ENCODE measurements at places on chromosomes 6 and 20. TPM values are rescaled to one million over a fixed set of nuclear protein-coding genes. Genes with fewer than 3 reads are reported as not detected.
A peak's percentile ranks its signal among the peaks of the same experiment; 100 is the strongest.

GRCh38 chr20:44627364-44628010 lies 24.0 kb downstream of the ADA start:
- no peaks in the 10 kb centered on the region for H3K27me3 ChIP-seq
- peaks cover 59% of the 10 kb centered on the region for H3K36me3 ChIP-seq
- no peak for DNase-seq
- H3K27ac ChIP-seq, result no peak overlapping the region
- no peak overlapping the region for H3K4me3 ChIP-seq

GRCh38 chr6:133248241-133249001 lies 7.3 kb downstream of the EYA4 start:
- no peaks in the 10 kb centered on the region for H3K36me3 ChIP-seq
- H3K4me3 ChIP-seq, result no peak overlapping the region
- peaks cover 27% of the 10 kb centered on the region for H3K4me1 ChIP-seq
- H3K27ac ChIP-seq, result no peak overlapping the region
- no peak for DNase-seq

DNA sequence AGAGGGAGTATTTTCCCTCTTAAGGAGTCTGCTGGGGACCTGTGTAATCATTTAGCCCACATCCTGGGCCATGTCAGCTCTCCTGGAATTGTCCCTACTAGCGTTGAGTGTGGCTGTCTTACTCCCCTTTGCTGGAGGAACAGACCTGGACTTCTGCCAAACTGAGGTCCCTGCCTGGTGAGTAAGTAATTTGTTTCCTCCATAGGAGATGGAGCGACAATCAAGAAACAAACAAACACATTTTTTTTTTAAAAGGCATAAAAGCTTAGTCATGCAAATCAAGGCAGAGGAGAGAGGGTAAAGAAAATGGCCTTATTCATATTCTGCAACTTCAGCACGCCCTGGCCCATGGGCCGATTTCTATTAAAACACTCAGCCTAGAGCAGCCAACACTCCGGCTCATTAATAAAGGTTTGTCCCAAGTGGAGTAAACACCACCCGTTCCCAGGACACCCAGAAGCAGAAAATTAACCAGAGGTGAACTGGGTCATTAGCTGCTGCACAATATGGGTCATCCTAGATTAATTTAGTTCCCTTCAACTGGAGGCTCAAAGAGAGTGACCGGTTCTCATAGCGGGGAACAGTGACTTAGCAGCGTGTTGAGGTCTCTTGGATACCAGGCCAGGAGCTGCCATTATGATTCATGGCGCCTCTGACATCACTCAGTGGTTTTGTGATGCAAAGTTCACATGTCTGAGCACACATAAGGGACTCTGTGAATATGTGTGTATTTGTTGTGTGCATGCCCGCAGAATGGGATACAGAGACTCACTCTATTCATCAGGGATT lies 165.0 kb upstream of the SULF2 start:
- peaks cover 37% of the 10 kb centered on the region for H3K27me3 ChIP-seq
- H3K36me3 ChIP-seq, result no peaks in the 10 kb centered on the region
- no peak for DNase-seq
- peak overlapping the region; percentile 33 for H3K27ac ChIP-seq
- no peak overlapping the region for H3K4me3 ChIP-seq
- peaks cover 5% of the 10 kb centered on the region for H3K4me1 ChIP-seq

DNA sequence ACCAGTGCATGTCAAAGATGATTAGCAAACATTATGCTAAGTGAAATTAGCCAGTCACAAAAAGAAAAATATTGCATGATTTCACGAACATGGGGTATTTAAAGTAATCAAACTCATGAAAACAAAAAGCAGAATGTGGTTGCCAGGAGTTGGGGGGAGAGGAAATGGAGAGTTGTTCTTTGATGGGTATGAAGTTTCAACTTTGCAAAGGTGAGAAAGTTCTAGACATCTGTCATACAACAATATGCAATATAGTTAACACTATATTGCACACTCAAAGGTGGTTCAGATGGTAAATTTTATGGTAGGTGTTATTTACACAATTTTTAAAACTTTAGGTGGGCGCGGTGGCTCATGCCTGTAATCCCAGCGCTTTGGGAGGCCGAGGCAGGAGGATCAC lies 13.4 kb upstream of the GCNT2 start:
- H3K4me3 ChIP-seq, result no peak overlapping the region
- DNase-seq, result no peak
- H3K27ac ChIP-seq, result no peak overlapping the region
- H3K27me3 ChIP-seq, result peaks cover 7% of the 10 kb centered on the region

- no peak overlapping the region for H3K4me3 ChIP-seq
- DNase-seq, result no peak
- no peaks in the 10 kb centered on the region for H3K36me3 ChIP-seq
- H3K4me1 ChIP-seq, result no peaks in the 10 kb centered on the region
Measured at GRCh38 chr6:167238146-167238693, 52.9 kb upstream of the UNC93A start.

DNA sequence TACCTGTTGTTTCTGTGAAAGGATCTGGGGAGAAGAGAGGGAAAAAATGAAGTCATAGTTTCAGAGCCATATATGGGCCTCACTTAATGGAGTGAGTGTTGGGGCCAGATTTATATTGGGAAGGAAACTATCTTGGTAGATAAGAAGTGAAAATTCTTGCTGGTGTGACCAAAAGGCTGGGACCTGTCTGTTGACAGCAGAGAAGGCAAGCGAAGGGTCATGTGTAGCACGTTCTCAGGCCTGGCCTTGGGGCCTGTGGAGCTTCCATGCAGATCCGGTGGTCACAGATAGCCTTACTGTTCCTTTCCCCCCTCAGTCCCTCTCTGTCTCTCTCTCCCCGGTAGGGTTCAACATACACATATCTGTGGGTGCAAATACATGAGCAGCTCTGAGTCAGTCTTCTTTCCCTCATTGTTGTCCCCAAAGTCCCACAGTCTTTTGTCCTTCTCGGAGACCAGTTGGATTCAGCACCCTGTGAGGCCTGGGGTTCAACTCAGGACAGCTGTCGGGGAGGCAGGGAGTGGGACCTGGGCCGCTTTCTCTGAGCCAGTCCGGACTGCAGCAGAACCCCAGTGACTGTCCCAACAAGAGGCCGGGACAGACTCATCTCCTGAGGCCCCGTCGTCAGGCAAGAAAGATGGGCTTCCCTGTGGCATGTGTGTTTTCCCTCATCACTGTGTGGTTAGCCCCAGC lies 34.6 kb downstream of the PPP1R14C start:
- H3K4me1 ChIP-seq, result peaks cover 79% of the 10 kb centered on the region
- peak overlapping the region; percentile 93 for H3K27ac ChIP-seq
- peak; percentile 46 for DNase-seq
- no peaks in the 10 kb centered on the region for H3K36me3 ChIP-seq

- DNase-seq, result no peak
- H3K4me3 ChIP-seq, result no peak overlapping the region
- H3K4me1 ChIP-seq, result peaks cover 51% of the 10 kb centered on the region
- H3K27me3 ChIP-seq, result no peaks in the 10 kb centered on the region
Measured at GRCh38 chr6:37952027-37952426, 132.5 kb downstream of the ZFAND3 start.

GRCh38 chr6:75546381-75546780 lies 52.8 kb upstream of the FILIP1 start:
- no peaks in the 10 kb centered on the region for H3K4me1 ChIP-seq
- no peaks in the 10 kb centered on the region for H3K27me3 ChIP-seq
- no peak overlapping the region for H3K27ac ChIP-seq
- no peak for DNase-seq
- no peak overlapping the region for H3K4me3 ChIP-seq
- no peaks in the 10 kb centered on the region for H3K36me3 ChIP-seq

DNA sequence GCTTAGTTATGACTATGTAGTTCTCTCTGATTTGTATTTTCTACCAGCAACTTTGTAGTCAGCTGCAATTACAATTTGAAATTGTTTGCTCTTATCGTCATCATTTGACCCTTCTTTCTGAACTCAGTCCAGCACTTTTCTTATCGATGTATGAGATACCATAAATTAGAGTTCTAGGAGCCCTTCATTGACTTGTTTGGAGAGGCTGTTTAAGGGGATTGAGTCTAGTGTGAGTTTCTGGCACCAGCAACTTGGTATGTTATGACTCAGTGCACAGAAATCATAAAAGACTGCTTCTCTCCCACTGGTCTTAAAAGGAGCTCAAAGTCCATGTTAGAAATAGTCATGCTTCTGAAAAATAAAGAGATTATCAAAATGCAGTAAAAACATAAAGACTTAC lies 190.3 kb downstream of the TENT5A start:
- no peaks in the 10 kb centered on the region for H3K27me3 ChIP-seq
- no peaks in the 10 kb centered on the region for H3K36me3 ChIP-seq
- peaks cover 19% of the 10 kb centered on the region for H3K4me1 ChIP-seq
- H3K27ac ChIP-seq, result peak overlapping the region; percentile 36

DNA sequence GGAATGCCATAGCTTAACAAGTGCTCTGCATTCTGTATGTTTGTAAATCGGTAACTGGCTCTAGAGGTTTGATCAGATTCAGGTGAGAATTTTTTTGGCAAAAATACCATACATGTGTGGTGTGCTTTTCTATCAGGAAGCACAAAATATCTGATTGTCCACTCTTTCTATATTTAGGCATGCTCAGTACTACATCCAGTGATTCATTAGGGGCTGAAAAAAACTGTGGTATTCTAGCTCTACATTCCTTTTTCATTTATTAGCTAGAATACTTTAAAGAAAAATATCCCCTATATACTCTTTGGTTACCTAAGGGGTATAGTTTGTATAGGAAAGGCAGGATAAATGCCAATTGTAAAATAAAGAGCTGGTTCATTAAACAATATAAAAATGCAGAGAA lies 10.6 kb upstream of the ELOVL2 start:
- no peak overlapping the region for H3K4me3 ChIP-seq
- no peak for DNase-seq
- no peak overlapping the region for H3K27ac ChIP-seq
- H3K36me3 ChIP-seq, result no peaks in the 10 kb centered on the region
- H3K4me1 ChIP-seq, result no peaks in the 10 kb centered on the region
- H3K27me3 ChIP-seq, result peaks cover 28% of the 10 kb centered on the region

- H3K4me1 ChIP-seq, result peaks cover 68% of the 10 kb centered on the region
- no peak overlapping the region for H3K4me3 ChIP-seq
- no peak for DNase-seq
- no peaks in the 10 kb centered on the region for H3K27me3 ChIP-seq
Measured at GRCh38 chr6:341914-342831, 49.4 kb upstream of the IRF4 start.

DNA sequence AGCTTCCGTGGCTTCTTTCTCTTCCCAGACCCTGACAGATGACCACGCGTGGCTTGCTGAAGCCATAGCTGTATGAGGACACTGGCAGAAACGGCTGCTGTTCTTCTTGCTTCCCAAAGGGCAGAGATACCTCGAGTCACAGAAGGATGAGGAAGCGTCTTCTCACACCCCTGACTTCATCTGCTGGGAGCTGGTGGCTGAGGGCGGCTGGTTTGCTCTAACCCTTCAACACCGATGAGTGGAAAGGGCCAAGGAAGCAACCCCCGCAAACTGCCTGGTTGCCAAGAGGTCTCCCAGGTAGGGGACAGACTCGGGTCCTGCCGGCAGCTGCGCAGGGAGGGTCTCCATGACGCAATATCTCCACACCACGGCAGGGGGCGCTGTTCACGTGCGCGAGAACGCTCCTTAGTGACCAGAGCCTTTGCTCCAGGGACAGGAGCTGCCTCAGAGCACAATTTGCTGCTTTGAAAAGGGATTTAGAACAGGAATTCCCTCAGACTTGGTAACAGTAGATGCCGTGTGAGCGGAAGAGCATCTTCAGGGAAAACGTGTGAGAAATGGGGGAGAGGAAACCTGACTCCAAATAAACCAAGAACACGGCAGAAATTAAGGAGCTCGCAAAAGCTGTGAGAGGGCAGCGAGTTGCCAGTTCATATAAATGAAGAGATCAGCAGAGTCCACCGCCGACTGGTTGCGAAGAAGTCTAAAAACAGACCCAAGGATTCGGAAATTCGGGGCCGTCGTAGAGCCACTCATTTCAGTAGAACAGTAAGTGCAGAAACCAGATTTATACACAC lies 80.2 kb downstream of the ERMARD start:
- peaks cover 8% of the 10 kb centered on the region for H3K4me1 ChIP-seq
- H3K36me3 ChIP-seq, result no peaks in the 10 kb centered on the region
- H3K4me3 ChIP-seq, result no peak overlapping the region
- peaks cover 26% of the 10 kb centered on the region for H3K27me3 ChIP-seq

DNA sequence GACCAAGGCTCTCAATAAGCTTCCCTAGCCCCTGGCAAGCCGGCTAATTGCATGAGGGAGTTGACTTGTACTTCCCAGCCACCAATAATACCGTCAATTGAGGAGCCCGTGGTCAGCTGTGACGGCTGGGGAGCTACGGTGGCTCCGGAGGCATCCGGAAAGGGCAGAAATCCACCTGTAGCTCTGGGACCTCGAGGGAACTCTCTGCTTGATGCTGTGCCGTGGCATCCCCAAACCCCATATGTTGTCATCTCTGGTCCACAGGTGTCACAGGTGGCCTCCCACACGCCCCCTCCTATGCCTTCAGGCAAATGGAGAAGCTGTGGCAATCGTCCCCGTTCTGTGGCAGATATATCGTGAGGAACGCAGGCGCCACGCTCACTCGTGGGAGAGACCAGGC lies 5.5 kb upstream of the KCNQ2 start:
- no peak overlapping the region for H3K27ac ChIP-seq
- no peak for DNase-seq
- H3K27me3 ChIP-seq, result peaks cover 99% of the 10 kb centered on the region
- peaks cover 10% of the 10 kb centered on the region for H3K4me1 ChIP-seq
- no peaks in the 10 kb centered on the region for H3K36me3 ChIP-seq

DNA sequence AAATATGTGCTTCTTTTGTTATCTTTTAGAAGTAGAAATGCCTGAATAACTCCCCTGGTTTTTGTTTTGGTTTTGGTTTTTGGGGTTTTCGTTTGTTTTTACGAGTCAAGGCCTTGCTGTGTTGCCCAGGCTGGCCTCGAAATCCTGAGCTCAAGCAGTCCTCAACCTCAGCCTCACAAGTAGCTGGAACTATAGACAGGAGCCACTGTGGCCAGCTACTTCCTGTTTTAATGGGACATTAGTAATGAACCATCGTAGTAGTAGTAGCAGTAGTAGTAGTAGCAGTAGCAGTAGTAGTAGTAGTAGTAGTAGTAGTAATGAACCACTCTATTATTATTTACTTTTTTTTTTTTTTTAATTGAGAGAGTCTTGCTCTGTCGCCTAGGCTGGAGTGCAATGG lies 66.0 kb downstream of the UBR2 start:
- no peak overlapping the region for H3K4me3 ChIP-seq
- H3K27me3 ChIP-seq, result no peaks in the 10 kb centered on the region
- no peak overlapping the region for H3K27ac ChIP-seq
- peaks cover 22% of the 10 kb centered on the region for H3K4me1 ChIP-seq
- no peak for DNase-seq

DNA sequence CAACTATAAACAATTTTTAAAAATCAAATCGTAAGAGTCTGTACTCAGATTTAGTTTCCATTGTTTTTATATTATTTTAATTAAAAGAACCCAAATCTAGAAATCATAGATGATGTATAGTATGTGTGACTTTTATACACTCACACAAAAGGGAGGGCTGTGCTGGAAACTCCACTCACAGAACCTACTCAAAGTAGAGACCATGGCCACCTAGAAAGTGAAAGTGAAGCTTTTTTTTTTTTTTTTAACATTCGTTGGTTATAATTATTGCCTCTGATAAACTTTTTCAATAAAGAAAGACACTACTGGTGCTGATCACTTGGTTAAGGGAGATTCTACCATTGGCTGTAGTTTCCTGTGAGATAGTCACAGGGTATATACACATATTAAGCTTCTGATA lies 37.9 kb upstream of the PRL start:
- H3K4me3 ChIP-seq, result no peak overlapping the region
- no peaks in the 10 kb centered on the region for H3K27me3 ChIP-seq
- no peaks in the 10 kb centered on the region for H3K4me1 ChIP-seq

Gene C4A
- 76.2 TPM for total RNA-seq

Gene SLC16A10
- total RNA-seq, result 4.5 TPM

Gene TFEB
- 39.9 TPM for total RNA-seq

Gene SLC22A7
- not detected for total RNA-seq

Gene POM121L2
- total RNA-seq, result not detected
